ENCODE measurements at places on chromosomes 5 and 9.

DNA sequence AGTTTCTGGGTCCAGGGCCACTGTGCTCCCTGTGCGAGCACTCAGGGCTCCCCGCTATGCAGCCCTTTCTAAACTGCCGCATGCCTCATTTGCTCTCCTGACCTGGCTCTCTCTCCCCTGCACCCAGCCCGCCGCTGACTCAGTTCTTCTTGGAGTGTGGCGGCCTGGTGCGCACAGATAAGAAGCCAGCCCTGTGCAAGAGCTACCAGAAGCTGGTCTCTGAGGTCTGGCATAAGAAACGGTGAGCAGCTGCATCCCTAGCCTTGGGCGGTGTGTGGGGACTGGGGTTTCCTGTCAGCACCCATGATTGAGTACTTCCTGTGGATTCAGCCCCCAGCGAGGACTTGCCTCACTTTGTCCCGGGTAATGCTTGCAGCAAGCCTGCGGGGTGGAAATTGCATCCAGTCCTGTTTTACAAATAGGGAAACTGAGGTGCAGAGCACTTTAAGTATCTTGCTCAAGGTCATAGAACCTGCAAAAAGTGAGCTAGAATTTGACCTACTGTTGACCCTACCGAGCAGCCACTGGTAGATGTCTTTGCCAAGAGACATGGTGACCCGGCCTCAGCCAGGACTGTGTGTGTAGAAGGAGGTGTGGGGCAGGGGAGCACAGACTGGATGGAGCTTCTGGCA lies 27.9 kb downstream of the USP20 start:
- peak; percentile 76 for DNase-seq

DNA sequence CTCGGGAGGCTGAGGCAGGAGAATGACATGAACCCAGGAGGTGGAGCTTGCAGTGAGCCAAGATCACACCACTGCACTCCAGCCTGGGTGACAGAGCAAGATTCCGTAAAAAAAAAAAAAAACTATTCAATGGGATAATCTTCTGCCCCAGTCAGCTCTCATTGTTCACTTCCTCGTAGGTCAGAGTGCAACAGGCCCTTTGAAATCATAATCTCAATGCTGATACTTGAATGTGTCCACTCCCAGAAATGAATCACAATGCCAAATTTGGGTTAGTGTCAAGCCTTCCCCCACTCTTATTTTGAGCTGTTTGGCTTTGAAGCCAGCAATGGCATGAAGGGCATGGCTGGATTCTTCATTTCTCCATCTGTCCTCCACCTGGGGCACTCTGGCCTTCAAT lies 610.3 kb upstream of the KLF4 start:
- DNase-seq = no peak

GRCh38 chr5:180208435-180209081 lies 453 bp downstream of the RASGEF1C start:
- no peak for DNase-seq

- no peak for DNase-seq
Observed at GRCh38 chr5:73799401-73799972, 173.5 kb downstream of the ARHGEF28 start.

DNA sequence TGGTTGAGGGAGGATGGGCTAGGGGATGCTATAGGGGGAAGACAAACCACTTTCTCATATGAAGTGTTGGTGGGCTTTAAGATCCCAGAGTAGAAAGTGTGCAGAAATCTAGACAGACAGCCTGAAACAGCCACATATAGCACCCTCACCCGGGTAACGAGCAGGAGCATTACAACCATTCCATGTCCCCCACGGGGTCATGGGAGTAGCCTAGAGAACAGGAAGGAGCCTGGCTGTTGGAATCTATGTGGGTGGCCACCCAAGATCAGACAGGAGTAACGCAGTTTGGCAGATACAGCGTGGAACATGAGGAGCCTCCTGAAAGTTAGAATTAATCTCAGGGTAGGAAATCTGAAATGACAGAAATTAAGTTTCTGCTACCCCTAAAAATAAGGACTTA lies 146.1 kb upstream of the RAI14 start:
- DNase-seq = no peak

GRCh38 chr5:159047086-159047485 lies 52.6 kb downstream of the EBF1 start:
- DNase-seq = no peak

DNA sequence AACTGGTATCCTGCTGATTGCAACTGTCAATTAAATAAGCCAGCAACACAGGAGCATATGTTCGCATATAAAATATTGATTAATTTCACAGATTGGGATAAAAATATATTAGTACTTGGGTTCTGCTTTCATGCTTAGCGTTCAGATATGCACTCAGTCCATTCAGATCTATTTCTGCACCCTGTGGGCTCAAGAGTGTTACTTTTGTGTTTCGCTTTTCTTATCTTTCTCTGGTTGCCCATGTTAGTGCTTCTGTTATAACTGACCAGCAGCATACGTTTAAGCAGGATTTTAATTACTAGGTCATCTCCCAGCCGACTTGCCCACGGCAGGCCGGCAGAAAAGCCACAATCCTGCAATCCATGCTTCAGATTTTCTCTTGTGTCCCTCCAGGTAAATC lies 289.1 kb downstream of the EBF1 start:
- no peak for DNase-seq

- DNase-seq = no peak
Observed at GRCh38 chr5:40483316-40483715, 196.4 kb upstream of the PTGER4 start.

GRCh38 chr5:124986667-124987066 lies 240.2 kb upstream of the ZNF608 start:
- DNase-seq = no peak

DNA sequence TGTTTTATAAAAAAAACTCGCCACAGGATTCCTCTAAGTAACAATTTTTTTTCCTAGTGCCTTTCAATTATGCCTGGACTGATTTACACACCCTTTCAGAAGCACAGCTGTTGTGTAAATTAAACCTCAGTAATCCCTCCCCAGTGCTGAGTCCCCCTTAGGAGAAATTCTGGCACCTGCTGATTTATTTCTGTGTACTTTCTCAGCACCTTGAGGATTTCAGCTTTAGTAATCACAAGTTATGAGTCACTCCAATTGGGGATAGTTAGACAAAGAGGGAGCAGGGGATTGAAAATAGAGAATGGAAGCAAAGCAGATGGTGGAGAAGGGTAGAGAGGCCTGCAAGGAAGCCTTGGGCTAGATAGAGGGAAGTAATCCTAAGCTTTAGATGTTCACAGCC lies 171.7 kb downstream of the TTLL11 start:
- no peak for DNase-seq

GRCh38 chr9:83701286-83701685 lies 6.5 kb downstream of the UBQLN1 start:
- DNase-seq = no peak
